ENCODE measurements at places on chromosomes 1 and 21. TPM values are rescaled to one million over a fixed set of nuclear protein-coding genes. Genes with fewer than 3 reads are reported as not detected.

The L1TD1 gene
- 0.09 TPM for total RNA-seq

GRCh38 chr1:89607586-89608318 is 25.2 kb upstream of the LRRC8C start:
- DNase-seq, result no peak

DNA sequence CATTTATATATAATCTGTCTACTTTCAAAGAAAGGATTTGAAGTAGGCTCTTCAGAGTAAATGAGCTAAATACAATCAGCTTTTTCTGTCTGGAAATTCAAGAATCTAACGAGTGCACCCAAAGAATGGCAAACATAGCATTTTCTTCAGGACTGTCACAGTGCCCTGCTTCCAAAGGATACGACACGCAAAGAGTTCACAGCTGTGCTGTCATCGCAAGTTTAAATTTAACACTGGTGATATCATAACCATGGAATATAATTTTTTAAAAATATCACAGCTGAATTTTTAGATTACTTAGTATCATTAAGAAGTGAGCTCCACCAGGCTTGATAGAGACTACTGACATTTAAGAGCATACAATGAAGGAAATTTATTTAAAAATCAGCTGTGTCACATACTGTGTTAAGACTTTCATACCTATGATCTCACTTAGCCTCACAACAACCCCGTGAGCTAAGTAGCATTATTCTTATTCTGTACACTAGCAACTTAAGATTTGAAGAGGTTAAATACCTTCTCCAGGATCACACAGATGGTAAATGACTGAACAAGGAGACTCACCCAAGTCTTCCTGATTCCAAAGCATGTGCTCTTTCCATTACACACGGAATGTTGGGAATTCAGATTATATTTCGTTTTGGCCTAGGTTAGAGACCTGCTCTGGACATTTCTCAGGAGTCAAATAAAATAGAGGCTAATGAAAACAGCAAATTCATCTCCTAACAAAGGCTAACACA is 46.2 kb upstream of the PRRX1 start:
- no peak for DNase-seq

GRCh38 chr1:167676205-167676915 is 45.4 kb upstream of the MPZL1 start:
- DNase-seq, result no peak

The CDCA8 gene
- 1.9 TPM for total RNA-seq

DNA sequence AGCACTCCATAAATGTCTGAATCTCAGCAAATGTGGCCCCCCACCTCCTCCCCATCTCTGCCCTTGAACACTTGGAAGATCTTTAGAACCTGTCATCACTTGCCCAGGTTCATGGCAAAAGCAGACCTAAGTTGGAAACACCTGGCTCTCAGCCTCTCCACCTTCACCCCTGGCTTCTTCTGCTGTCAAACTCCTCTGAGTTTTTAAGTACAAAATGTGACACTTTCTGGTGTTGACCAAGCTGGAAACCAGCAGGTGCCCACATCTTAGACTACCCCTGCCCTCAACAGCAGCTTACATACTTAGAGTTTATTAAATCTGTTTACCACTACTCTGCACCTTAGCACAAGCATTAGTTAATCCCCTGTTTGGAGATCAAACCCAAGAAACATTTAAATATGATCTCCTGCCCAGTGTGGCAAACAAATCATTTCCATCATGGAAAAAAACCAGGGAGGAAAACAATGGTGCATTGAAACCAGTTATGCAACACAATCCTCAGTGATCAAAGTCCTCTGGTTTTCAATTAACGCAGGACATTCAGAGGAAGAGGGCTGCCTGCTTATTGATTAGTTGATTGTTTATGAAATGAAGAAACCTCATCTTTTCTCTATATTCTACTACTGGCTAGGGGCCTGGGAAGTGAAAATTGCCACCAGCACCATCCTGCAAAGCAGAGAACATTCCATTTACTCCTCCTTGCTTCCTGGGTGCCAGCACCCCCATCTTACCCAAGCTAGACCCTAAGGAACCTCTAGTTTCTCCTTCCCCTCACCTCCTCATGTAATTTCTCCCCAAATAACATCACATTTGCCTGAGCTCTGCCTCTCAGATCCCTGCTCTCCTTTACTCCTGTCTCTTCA is 139.4 kb upstream of the RAB4A start:
- DNase-seq, result no peak

The LCE3D gene
- total RNA-seq, result not detected

The SDF4 gene
- 97.9 TPM for total RNA-seq

DNA sequence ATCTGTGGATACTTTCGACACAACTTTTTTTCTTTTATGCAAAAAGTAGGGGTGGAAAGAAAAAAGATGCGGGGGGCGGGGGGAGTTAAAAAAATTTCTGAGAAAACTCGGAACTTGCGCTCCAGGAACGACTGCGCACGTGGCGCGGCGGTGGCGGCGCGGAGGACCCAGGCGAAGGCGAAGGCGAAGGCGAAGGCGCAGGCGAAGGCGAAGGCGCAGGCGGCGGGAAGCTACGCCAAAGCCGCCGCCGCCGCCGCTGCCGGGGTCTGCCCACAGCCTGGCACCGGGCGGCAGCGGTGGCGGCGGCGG is 208 bp upstream of the BARHL2 start:
- no peak for DNase-seq

DNA sequence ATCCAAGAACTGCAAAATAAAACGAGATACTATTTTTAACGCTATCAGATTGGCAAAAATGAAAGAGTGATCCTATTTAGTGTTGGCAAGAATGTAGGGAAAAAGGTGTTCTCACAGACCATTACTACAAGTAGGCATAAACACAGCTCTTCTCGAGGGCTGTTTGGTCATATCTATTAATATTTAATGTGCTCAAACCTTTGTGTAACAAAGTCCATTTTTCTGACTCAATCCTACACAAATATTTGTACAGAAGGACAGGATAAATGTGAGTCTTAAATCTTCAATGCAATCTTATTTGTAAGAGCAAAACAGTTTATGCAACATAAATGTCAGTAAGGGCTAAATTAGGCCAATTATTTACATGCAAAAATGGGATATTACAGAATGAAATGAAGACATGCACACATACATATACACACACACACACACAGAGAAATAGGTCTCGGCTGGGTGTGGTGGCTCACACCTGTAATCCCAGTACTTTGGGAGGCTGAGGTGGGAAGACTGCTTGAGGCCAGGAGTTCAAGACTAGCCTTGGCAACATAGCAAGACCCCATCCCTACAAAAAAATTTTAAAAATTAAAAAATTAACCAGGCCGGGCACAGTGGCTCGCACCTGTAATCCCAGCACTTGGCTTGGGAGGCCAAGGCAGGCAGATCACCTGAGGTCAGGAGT is 17.7 kb downstream of the DHCR24 start:
- DNase-seq, result no peak

The FCRL6 gene
- not detected for total RNA-seq

The KIF21B gene
- 31.8 TPM for total RNA-seq

DNA sequence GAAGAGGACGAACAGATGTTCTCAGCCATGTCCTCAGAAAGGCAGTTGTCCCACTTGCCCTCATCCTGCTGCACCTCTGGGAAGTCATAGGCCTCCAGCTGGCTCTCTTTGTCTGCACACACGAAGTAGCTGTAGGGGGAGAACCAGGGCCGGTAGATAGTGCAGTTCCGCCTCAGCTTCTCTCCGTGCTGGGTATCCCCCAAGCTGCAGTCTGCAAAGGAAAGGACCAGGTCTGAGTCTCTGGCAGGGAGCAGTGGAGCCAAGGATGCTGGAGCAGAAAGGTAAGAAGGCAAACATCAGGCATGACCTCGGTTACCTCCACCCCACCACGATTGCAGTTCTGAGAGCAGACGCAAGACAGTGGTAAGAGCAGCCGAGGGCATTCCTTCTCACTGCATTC is 2.2 kb downstream of the SPATA46 start:
- DNase-seq, result no peak

The CD84 gene
- total RNA-seq, result 65.5 TPM

DNA sequence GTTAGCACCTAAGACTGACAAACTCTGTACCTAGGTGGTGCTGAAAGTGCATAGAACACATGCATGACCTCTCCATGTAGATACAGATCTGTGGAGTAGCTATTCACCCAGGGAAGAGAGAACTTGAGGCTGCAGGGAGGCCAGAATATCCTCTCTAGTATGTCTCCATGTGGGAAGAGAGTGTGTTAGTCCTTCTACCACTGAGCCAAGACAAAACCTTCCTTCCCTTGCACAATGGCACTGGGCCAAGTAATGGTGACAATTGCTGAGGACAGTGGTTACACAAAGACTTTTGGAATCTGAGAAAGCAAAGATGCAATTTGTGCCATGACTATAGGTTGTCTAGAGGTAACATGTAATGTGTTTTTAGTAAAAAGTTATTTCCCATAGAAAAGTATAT is 52.3 kb downstream of the C1orf198 start:
- DNase-seq, result no peak

DNA sequence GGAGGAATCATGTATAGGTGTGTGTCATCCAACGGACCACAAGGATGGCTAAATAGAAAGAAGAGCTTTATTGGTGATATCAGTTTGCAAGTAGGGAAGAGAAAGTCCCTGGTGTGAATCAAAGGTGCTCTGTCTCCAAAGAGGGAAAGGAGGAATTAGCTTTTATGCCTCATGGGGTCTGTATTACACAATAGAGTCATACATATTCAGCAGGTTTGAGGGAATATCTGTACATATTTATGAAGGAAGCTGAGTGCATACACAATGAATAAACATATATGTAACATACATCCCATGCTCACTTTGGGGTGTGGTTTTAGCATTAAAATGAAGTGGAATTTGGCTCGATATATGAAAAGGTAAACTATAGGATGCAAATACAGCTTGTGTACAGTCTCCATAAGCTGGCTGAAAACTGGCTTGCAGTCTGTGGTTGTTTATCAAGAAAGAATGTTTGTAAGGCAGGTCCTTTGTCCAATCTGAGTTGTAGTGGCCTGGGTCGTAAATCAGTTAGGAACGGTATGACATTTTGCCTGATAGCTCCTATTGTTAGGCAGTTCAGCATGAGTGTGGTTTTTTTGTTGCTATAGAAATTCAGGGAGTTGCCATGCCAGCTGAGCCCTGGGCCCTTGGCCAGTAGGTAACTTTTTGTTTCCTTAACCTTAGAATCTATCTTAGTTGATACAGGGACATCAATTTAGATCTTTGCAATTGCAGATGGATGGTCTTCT is 198.0 kb upstream of the ZP4 start:
- DNase-seq, result no peak

DNA sequence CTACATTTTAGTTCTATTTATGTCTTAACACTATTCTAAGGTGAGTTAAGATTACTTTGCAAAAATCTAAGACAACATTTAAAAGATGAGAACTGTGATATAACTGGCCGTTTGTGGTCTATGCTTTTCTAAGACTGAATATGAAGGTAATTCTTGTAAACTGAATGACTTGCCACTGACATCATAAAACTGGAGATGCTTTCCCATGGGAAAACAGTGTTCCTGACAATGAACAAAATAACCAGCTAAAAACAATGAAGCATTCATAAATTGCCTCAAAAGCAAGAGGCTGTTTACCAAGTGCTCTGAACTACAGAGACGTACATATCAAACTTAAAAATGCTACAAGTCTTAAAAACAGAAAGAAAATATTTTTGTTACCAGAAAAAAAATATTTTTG is 54.7 kb downstream of the APP start:
- no peak for DNase-seq

The PRELP gene
- total RNA-seq, result not detected

- DNase-seq, result no peak
Observed at GRCh38 chr1:20767271-20767670, 19.8 kb downstream of the HP1BP3 start.

- no peak for DNase-seq
Observed at GRCh38 chr21:29242201-29242600, 56.5 kb upstream of the BACH1 start.
